ENCODE measurements at places on chromosomes 16 and 17. TPM values are rescaled to one million over a fixed set of nuclear protein-coding genes. Genes with fewer than 3 reads are reported as not detected.

TM4SF5 gene
- not detected for total RNA-seq

CHTF8 gene
- 118 TPM for total RNA-seq

NUDT16L1 gene
- total RNA-seq: 43.2 TPM

NLRP1 gene
- 141 TPM for total RNA-seq

C1QL1 gene
- not detected for total RNA-seq

ITFG1 gene
- total RNA-seq: 47.5 TPM

TMIGD1 gene
- not detected for total RNA-seq

ICAM2 gene
- 55.7 TPM for total RNA-seq

ZG16 gene
- total RNA-seq: not detected

KRTAP17-1 gene
- not detected for total RNA-seq

PROCA1 gene
- total RNA-seq: 26.8 TPM

CBX2 gene
- total RNA-seq: 0.07 TPM

VAT1L gene
- not detected for total RNA-seq

TBC1D3C gene
- 13.5 TPM for total RNA-seq

GINS2 gene
- 4.3 TPM for total RNA-seq

EIF1 gene
- total RNA-seq: 773 TPM

CMTM2 gene
- not detected for total RNA-seq

KRT9 gene
- total RNA-seq: not detected

PRPSAP2 gene
- total RNA-seq: 58.9 TPM

RPAIN gene
- total RNA-seq: 127 TPM

OR3A3 gene
- total RNA-seq: not detected

TBC1D3K gene
- not detected for total RNA-seq

CA5A gene
- 0.27 TPM for total RNA-seq

SCNN1B gene
- total RNA-seq: not detected

PIPOX gene
- total RNA-seq: 15.0 TPM

KRT25 gene
- not detected for total RNA-seq

ETV4 gene
- not detected for total RNA-seq

PIK3R5 gene
- total RNA-seq: 69.9 TPM

ANKRD40CL gene
- total RNA-seq: not detected

EMP2 gene
- not detected for total RNA-seq

HEXD gene
- total RNA-seq: 128 TPM

SLC35G6 gene
- 0.30 TPM for total RNA-seq

All from B cell (primary cell).